ENCODE measurements at places on chromosomes 12 and 14. TPM values are rescaled to one million over a fixed set of nuclear protein-coding genes. Genes with fewer than 3 reads are reported as not detected.

DNA sequence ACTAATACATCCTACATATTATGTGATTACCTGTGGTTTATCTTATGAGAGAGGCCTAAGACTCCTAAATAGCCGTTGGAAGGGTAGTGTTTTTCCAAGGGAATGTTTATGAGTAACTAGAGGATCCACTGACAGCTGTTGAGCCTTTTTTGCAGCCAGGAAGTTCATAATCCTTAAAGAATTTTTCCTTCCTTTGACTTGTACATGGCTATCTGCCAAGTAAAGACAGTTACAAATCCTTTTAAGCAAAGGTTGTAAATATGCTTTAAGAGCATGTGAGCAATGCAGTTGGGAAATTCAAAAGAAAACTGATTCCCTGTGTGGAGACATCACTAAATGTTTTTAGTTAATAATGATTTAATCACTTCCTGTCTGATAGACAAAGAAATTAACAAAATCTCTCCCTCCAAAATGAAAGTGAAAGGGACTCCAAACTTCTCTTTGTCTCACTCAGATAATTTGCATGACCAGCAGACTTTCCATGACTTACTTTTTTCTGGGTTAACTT is 333.8 kb downstream of the PDZRN4 start:
- peak; percentile 49 for DNase-seq

DNA sequence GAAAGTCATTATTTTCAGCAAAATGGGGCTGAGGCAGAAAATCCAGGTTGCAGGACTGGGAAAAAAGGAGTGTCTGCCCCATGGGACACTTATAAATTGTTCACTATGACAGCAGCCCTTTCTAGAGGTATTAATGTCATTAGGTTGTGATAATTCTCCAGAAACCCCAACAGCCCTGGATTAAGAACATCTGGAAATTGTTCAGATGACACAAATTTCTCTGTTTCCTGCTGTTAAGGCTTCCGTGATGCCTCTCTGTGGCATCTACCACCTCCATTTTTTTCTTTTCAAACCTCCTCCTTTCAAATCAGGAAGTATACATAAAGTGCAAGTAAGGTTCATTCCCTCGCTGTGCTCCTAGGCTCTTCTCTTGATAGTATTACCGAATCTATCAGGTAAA is 25.6 kb downstream of the EGLN3 start:
- DNase-seq: no peak

- DNase-seq: no peak
Observed at GRCh38 chr12:57368349-57369095, 62.3 kb downstream of the R3HDM2 start.

DNA sequence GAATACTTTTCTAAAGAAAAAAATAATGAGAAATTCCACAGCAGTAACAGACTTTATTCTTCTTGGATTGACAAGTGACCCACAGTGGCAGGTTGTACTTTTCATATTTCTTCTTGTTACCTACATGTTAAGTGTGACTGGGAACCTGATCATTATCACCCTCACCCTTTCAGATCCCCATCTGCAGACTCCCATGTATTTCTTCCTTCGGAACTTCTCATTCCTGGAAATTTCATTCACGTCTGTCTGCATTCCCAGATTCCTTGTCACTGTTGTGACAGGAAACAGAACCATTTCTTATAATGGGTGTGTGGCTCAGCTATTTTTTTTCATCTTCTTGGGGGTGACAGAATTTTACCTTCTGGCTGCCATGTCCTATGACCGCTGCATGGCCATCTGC is 2.3 kb downstream of the OR6C75 start:
- DNase-seq: no peak

- no peak for DNase-seq
Observed at GRCh38 chr14:77055981-77056380, 27.5 kb upstream of the IRF2BPL start.

- DNase-seq: no peak
Observed at GRCh38 chr14:70213721-70214282, 25.1 kb upstream of the SLC8A3 start.

- no peak for DNase-seq
Observed at GRCh38 chr12:18206198-18206597, 55.1 kb upstream of the PIK3C2G start.

- peak; percentile 69 for DNase-seq
Observed at GRCh38 chr12:27861428-27862167, 81.6 kb upstream of the MANSC4 start.

DNA sequence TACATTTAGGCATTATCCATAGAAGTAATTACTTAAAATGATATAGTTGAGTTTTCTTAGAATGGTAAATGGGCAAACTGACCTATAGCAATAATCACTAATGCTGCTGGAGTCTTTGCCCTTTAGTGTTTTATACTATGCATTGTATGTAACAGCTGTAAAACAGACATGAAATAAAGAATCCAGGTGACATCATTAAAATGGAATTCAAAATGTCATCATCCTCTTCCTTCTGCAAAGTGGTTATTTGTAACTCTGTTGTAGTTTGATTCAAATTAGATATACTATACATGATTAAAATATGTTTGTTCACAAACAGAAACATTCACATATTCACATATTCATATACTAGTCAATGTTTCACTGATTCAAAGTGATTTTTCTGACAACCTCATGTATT is 598.8 kb downstream of the SLC16A7 start:
- no peak for DNase-seq

GRCh38 chr14:91244501-91244901 is at the start of gene GPR68:
TSS of gene GPR68 (minus strand) at chr14:91244704. CDS start at chr14:91235050, 9,654 bp downstream.
- no peak for DNase-seq

IFNG-AS1 gene
- polyA plus RNA-seq: not detected

MRPL42 gene
- 70.3 TPM for polyA plus RNA-seq

All from right renal pelvis (tissue), 4 donors.